ENCODE measurements at places on chromosomes 3 and 15. TPM values are rescaled to one million over a fixed set of nuclear protein-coding genes. Genes with fewer than 3 reads are reported as not detected.

The GRK7 gene
- total RNA-seq = not detected

The C2CD4A gene
- total RNA-seq = not detected

The PLA2G4F gene
- not detected for total RNA-seq

The C3orf52 gene
- 2.5 TPM for total RNA-seq

The ESYT3 gene
- 0.16 TPM for total RNA-seq

The SPTBN5 gene
- total RNA-seq = 0.16 TPM

The RGMA gene
- not detected for total RNA-seq

The MB21D2 gene
- 7.2 TPM for total RNA-seq

The GOLGA8H gene
- not detected for total RNA-seq

The ZNF774 gene
- 0.60 TPM for total RNA-seq

The ISL2 gene
- total RNA-seq = 0.37 TPM

The ATP8B4 gene
- 35.9 TPM for total RNA-seq

The PLAAT1 gene
- not detected for total RNA-seq

The KLHL40 gene
- not detected for total RNA-seq

The GORASP1 gene
- total RNA-seq = 11.0 TPM

The CCDC14 gene
- 47.9 TPM for total RNA-seq

The INO80 gene
- 23.8 TPM for total RNA-seq

The DNASE1L3 gene
- not detected for total RNA-seq

The B3GALNT1 gene
- 19.7 TPM for total RNA-seq

The GASK1A gene
- total RNA-seq = not detected

The CSTA gene
- total RNA-seq = not detected

The PLSCR1 gene
- 164 TPM for total RNA-seq

The ROBO2 gene
- total RNA-seq = not detected

The NR2E3 gene
- not detected for total RNA-seq

The ROPN1 gene
- not detected for total RNA-seq

All from activated CD8-positive, alpha-beta T cell treated with anti-CD3 and anti-CD28 coated beads, Interleukin-2, amount 10 ng/mL, durations not matched to agents 7 days and 5 days (primary cell).